Common myeloid progenitor, CD34-positive (primary cell): ENCODE measurements at places on chromosomes 12 and 14.

- DNase-seq = no peak
Observed at GRCh38 chr12:122887819-122888212, 8.1 kb downstream of the VPS37B start.

DNA sequence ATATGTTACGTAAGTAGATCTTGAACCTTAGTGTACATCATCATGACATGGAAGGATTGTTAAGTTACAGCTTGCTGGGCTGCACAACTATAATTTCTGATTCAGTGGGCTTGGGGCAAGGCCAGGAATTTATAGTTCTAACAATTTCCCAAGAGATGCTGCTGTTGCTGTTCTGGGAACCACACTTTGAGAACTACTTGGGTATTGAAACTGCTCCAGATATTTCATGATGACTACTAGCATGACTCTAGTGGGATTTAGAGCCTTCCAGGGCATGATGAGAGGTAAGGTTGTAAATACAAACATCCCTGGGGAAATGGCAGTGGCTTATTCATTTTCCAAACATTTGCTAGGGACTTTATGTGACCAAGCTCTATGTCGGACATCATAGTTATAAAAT lies 904.8 kb upstream of the SEL1L start:
- no peak for DNase-seq

- DNase-seq = no peak
Observed at GRCh38 chr12:46100551-46101484, 110.4 kb upstream of the SCAF11 start.

GRCh38 chr14:54918427-54918826 lies 15.8 kb upstream of the GCH1 start:
- no peak for DNase-seq
